ENCODE measurements at places on chromosomes 4 and X.

GRCh38 chr4:36675436-36675835 lies 394.0 kb downstream of the DTHD1 start:
- no peak for ATAC-seq

DNA sequence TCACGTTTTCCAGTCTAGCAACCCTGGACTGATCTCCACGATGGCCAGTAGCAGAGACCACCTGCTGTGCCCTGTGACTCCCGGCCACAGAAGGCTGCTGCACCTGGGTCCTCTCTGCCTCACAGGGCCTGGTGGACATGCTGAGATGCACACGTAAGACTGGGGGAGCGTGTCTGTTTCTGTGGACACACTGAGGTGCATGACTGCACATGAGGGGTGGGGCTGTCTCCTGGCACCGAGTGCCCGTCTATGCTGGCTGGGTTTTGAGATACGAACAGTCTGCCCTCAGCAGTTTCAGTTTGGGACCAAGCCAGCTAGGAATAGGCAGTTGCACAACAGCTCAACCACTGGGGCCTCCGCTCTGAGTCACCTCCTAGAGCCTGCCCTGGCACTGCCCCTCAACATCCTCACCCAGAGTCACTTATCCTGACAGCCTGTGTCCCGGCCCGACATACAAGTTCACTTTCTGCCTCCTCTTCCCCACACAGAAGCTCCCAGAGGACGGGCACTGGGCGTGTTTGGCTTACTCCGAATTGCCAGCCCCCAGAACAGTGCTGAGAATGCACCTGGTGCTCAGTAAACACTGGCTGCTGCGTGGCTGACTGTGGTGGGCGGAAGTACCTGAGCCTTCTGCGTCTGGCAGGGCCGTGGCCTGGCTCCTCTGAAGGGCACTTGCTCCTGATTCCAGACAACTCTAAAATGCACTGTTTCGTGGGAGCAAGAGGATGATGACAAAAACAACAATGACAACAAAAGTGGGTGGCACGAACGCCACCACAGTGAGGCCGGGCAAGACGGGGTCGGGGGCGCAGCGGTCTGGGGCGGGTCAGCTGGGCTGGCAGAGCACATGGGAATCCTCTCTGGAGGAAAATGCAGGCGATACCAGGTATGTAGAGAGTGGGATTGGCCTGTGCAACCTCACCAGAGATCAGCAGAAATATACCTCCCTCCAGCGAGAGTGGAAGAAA lies 30.9 kb downstream of the RNF212 start:
- ATAC-seq: peak; percentile 85

DNA sequence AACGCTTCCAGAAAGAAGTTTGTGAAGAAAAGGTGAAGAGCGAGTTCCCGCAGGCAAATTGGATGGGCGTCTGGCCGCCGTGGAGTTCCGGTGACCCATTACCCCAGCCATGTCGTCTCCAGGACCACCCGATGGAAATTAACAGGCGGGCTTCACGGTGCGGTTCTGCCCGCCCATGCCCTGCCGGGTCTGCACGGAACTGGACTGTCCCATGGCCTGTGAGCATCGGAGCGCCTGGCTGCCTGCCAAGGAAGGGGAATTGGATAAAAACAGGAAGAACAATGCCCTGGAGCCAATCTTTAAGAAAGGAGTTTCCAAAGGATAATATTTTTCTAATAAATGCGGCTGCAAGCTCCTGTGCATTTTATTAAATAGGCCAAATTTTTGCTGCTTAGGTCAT lies 319.8 kb upstream of the SLC7A11 start:
- no peak for ATAC-seq

GRCh38 chr4:115841871-115842270 lies 728.5 kb upstream of the NDST4 start:
- no peak for ATAC-seq

DNA sequence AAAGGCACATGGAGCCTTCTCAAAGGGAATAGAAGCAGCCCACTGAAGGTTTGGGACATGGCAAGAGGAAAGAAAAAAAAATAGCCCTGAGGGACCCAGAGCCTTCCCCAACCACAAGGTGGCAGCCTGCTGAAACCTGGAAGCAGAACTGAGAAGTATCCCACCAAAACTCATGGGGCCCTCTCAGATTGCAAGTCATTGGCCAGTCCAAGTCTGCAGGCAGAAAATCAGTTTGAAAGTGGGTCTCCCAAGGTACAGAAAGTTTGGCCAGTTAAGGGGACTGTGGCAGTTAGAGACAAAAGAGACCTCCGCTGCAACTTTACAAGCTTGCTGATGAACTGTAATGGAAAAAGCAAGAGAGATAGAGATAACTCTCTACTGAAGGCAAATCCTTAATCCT lies 155.8 kb downstream of the ANTXR2 start:
- peak; percentile 48 for ATAC-seq

DNA sequence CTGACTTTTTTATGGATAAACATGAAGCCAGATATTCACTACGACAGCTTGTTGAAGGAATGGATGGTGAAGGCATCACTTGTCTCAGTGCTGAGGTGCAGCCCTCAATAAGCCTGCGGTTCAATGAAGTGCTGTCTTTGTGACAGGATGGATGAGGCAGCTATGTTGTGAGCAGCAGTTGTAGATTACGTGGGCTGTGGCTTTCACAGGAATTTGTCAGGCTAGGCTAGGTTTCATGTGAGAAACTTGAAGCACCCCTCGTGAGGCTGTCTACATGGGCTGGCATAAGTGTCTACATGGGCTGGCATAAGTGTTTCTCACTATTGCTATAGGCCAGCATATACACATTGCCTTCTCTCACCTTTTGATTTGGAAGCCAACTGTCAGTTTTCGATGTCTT lies 1050.0 kb downstream of the ADGRL3 start:
- ATAC-seq: no peak

- peak; percentile 63 for ATAC-seq
These were observed 367.8 kb upstream of the SLC7A11 start for GRCh38 chr4:138609943-138610350.

GRCh38 chrX:75131973-75132627 lies 24.0 kb downstream of the ABCB7 start:
- no peak for ATAC-seq

DNA sequence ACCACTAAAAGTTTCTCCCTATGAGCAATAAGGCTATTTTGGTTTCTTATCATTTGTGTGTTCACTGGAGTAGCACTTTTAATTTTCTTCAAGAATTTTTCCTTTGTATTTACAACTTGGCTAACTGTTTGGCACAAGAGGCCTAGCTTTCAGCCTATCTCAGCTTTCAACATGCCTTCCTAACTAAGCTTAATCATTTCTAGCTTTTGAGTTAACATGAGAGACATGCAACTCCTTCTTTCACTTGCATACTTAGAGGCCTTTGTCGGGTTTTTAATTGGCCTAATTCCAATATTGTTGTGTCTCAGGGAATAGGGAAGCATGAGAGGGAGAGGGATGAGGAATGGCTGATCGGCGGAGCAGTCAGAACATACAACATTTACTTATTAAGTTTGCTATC lies 349.8 kb downstream of the OPHN1 start:
- ATAC-seq: no peak

GRCh38 chrX:155048977-155049619 lies 21.8 kb downstream of the CMC4 start:
- ATAC-seq: peak; percentile 93

GRCh38 chrX:19064175-19064574 lies 58.1 kb downstream of the ADGRG2 start:
- peak; percentile 34 for ATAC-seq

All from SK-N-SH treated with all-trans-retinoic acid at 6 μM for 48 hours (cell line).